ENCODE measurements at places on chromosomes 6 and 20. TPM values are rescaled to one million over a fixed set of nuclear protein-coding genes. Genes with fewer than 3 reads are reported as not detected.

DNA sequence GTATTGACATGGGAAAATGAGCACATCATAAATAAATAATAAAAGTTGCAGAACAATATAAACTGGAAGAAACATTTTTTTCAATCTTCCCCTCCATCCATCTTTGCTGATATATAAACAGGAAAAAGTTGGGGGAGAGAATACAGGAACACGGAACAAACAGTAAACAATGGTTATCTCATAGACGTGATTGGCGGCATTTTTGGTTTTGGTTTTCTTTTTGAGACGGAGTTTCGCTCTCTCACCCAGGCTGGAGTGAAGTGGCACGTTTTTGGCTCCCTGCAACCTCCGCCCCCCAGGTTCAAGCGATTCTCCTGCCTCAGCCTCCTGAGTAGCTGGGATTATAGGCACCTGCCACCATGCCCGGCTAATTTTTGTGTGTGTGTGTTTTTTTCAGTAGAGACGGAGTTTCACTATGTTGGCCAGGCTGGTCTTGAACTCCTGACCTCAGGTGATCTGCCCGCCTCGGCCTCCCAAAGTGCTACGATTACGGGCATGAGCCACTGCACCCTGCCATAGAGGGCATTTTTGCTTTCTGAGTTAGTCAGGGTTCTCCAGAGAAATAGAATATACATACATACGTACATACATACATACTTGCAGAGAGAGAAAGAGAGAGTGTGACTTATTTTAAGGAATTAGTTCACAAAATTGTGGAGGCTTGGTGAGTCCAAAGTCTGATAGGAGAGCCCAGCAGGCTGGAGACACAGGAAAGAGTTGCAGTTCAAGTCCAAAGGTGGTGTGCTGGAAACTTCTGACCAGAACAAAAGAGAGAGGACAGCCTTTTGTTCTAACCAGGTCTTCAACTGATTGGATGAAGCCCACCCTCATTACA is 22.6 kb downstream of the GNL1 start:
- no peak for DNase-seq

The SNAP91 gene
- polyA plus RNA-seq: 0.51 TPM

DNA sequence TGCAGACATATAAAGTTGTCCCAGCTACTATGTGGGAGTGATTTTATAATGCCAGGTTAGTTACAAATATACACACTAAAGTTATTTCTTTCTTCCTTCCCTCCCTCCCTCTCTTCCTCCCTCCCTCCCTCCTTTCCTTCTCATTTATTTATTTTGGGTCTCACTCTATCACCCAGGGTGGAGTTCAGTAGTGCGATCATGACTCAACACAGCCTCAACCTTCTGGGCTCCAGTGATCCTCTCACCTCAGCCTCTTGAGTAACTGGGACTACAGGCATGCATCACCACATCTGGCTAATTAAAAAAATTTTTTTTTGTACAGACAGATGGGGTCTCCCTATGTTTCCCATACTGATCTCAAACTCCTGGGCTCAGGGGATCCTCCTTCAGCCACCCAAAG is 59.2 kb downstream of the PHF20 start:
- no peak for DNase-seq

The KCNQ2 gene
- polyA plus RNA-seq: not detected

GRCh38 chr6:109693111-109693510 is 2.0 kb downstream of the FIG4 start:
- no peak for DNase-seq

The TRDN gene
- 0.03 TPM for polyA plus RNA-seq

- peak; percentile 86 for DNase-seq
Measured at GRCh38 chr20:51022803-51023616, at the start of gene KCNG1. Gene KCNG1 (minus strand): TSS chr20:51023107. CDS start chr20:51010338, 12,769 bp downstream.

- no peak for DNase-seq
Measured at GRCh38 chr20:13468166-13468565, 170.6 kb downstream of the TASP1 start.

- no peak for DNase-seq
Measured at GRCh38 chr20:32603046-32603726, 18.1 kb upstream of the NOL4L start.

The MLN gene
- not detected for polyA plus RNA-seq

GRCh38 chr6:70903665-70904452 is 53.0 kb downstream of the B3GAT2 start:
- no peak for DNase-seq

The HLA-DRB5 gene
- 0.15 TPM for polyA plus RNA-seq
